Activated CD4-positive, alpha-beta memory T cell treated with anti-CD3 and anti-CD28 coated beads, Interleukin-2, amount 10 ng/mL, durations not matched to agents 7 days and 5 days (primary cell): ENCODE measurements at places on chromosomes 6 and 20. TPM values are rescaled to one million over a fixed set of nuclear protein-coding genes. Genes with fewer than 3 reads are reported as not detected.

DNA sequence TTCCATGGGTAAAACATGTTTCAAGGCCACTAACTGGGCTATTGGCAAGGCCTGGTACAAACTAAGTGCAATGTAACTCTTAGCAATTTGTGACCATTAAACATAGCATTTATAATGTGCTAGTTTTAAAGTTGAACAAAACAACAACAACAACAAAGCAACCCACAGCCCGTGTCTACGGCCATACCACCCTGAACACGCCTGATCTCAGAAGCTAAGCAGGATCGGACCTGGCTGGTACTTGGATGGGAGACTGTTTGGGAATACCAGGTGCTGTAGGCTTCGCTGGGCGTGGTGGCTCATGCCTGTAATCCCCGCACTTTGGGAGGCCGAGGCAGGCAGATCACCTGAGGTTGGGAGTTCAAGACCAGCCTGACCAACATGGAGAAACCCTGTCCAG is 61.0 kb downstream of the SGK1 start:
- no peak for DNase-seq

NXT1 gene
- total RNA-seq = 28.4 TPM

DNA sequence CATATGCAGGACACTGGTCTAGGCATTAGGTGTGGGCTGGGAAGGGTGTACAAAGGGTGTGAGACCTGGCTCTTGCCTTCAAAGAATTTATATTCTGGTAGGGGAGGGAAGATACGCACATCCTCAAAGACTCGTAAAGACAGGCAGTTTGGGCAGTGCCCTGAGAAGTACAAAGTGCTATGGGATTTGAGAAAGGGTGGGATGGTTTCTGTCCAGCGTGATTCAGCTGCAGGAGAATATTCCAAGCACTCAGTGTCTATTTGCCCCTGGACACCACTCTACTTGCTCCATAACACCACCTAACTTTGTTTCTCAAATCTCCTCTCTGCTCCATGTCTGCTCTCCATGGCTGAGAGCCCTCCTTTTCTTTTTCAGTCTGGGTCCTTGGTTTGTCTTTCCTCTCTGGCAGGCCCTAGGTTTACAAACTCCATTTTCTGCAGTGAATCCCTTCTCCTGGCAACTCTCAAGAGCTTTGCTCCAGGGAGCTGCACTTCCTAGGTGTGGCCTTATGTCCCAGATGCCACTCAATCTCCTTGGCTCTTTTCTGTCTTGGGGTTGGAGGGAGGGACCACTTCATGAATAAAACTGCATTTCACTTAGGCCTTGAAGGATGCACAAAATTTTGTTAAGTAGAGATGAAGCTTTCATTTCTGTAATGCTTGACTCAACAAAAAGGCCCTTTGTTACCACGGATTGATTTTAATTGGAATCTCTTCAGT is 310.4 kb downstream of the CLIC5 start:
- DNase-seq = no peak

B3GAT2 gene
- total RNA-seq = not detected

DNA sequence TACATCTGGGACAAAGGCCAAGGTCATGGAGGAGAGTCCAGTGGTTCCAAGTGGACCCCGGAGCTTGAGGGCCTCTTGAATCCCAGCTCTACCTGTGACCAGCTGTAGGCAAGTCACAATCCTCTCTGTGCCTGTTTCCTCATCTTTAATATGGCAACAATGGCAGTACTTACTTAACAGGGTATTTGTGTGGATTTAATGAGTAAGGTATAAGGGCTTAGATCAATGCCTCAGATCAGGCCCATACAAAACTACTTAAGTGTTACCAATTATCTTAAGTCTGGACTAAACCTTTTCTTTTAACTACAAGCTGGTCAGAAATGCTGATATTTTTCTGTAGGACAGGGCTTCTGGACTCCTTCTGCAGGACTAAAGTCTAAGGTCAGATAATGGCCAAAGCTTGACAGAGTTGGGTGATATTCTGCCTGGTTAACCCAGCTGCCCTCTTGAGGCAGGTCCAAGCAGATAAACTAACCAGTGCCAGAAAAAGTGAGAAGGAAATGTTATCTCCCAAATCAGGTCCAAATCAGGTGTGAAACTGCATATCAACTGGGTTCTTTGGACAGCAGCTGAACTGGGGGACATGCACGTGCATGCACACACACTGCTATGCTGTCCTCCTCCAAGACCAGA is 2.2 kb downstream of the SULF2 start:
- DNase-seq = no peak

EYA4 gene
- total RNA-seq = not detected
